GM19239 (cell line): ENCODE measurements at places on chromosomes 6 and 20.

DNA sequence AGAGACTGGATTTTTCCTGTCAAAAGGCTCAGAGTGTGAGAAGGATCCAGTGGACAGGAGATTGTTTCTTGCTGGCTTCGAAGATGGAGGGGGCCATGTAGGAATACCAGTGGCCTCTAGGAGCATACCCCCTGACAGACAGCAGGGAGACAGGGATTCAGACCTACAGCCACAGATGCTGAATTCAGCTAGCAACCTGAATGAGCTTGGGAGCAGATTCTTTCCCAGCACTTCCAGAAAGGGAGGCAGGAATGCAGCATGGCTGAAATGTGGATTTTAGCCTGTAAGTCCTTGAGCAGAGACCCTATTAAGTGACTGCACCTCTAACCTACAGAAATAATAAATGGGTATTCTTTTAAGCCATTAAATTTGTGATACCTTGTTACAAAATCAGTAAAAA lies 44.6 kb downstream of the STXBP5 start:
- DNase-seq: no peak

GRCh38 chr20:10984913-10985312 lies 311.1 kb upstream of the JAG1 start:
- no peak for DNase-seq

DNA sequence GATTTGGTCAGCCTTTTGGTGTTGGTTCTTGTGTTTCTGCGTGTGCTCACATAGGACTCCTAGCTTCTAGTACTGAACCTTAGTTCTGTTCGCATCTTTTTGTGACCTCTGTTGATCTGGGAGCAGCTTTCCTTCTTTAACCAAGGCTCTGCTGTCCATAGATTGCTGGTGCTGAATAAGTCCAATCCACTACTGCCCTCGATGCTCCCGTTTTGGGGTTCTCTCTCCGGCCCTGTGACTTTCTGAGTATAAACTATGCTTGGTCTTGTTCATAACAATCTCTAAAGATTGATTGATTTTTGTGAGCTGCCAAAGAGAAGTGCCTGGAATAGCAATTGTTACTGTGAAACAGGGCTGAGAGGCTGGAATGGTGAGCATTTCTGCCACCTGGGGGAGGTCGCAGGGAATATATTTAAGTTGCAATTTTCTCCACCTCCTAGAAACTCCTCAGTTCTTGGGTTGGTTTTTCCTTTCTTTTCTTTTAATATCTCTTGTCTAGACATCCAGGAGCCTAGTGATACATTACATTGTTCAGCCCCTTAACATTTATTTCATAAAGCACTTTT lies 422.9 kb upstream of the CHD6 start:
- DNase-seq: no peak

DNA sequence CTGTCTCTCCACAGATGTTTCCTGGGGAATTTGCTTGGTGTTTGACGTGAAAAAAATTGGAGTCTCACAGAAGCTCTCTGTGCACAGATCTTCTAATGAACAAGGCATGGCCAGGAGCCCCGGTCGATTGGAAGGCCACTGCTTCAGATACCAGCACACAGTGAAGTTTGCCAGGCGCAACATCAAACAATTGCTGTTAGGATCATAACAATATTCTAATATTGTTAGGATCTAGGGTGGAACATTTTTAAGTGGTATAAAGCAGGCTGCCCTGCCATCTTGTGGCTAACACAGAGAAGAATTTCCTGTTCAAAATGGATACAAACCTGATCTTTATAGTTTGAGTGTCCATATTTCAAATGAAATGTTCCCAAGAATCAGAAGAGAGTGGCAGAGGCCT lies 64.1 kb downstream of the C6orf118 start:
- DNase-seq: no peak

GRCh38 chr6:159059141-159059540 lies 14.3 kb upstream of the TAGAP start:
- DNase-seq: no peak

- DNase-seq: no peak
Measured at GRCh38 chr20:61230166-61230565, 21.9 kb upstream of the CDH4 start.

DNA sequence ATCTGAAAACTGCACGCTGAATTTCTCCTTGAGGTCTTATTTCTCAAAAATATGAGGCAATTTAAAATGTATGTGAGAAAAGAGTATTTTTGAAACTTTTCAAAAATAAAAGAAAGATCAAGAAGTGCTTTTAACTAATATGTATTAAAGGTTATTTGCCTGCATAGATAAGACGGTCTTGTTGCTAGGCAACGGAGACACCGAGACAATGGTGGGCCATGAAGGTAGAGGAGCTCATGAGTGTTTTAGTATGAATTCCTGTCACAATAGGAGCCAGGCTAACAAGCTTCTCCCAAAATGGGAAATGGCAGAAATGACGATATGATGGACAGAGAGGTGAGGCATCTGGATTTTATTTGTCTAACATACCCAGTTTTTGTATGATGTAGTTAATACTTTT lies 308.2 kb downstream of the SLC35F1 start:
- no peak for DNase-seq

DNA sequence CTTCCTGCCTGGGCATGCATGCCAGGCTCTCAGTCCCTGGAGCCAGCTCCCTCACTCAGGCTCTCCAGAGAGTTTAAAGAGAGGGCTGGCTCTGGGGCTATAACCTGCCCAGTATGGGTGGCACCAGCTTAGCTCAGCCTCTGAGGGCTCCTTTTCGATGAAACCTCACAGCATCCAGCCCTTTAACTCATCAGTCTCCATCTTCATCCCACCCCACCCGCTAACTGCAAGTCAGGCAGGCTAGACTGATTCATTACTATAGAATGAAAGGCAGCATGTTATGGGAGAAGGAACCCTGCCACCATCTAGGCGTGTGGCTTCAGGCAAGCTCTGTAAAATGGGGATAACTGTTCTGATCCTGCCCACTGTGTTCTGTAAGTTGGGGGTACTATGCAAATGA lies 53.5 kb downstream of the RAB44 start:
- DNase-seq: no peak

DNA sequence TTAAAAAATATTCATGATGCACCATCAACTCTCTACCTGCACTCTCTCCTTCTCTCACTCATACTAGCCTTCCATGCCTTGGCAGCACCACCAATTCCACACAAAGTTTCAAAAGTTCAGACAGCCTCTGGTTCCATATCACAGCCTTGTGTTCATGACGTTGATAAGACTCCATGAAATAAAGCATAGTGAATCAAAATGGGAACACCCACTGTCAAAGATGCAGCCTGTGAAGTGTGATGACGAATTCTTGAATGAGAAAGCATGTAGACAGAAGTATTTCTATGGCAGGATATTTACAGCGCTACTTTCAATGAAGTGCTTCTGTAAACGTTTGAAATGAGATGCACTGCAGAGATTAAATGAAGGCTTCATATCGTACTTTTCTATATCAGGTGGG lies 77.3 kb upstream of the FERMT1 start:
- no peak for DNase-seq

DNA sequence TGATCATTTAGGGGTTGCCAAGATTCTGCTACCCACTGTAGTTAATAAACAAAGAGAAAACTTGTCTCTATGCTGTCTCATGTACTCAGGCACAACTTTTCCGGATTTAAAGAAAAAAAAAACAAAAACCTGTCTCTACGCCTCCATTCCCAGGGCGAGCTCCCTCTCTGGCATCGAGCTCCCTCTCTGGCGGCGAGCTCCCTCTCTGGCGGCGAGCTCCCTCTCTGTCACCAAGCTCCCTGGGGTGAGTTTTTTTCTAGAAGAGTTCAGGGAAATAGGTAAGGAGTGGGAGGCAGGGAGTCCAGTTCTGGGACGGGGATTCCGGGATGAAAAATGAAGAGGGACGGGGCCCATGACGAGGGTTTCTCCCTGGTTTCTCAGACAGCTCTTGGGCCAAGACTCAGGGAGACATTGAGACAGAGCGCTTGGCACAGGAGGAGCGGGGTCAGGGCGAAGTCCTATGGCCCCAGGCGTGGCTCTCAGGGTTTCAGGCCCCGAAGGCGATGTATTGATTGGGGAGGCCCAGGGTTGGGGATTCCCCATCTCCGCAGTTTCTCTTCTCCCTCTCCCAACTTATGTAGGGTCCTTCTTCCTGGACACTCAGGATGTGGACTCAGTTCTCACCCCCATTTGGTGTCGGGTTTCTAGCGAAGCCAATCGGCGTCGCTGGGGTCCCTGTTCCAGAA lies 16.5 kb upstream of the HLA-A start:
- no peak for DNase-seq

GRCh38 chr20:61922411-61922810 lies 143.3 kb downstream of the TAF4 start:
- no peak for DNase-seq

GRCh38 chr20:48375804-48376203 lies 452.0 kb downstream of the PREX1 start:
- no peak for DNase-seq

GRCh38 chr6:35173427-35174087 lies 32.4 kb upstream of the TCP11 start:
- no peak for DNase-seq

DNA sequence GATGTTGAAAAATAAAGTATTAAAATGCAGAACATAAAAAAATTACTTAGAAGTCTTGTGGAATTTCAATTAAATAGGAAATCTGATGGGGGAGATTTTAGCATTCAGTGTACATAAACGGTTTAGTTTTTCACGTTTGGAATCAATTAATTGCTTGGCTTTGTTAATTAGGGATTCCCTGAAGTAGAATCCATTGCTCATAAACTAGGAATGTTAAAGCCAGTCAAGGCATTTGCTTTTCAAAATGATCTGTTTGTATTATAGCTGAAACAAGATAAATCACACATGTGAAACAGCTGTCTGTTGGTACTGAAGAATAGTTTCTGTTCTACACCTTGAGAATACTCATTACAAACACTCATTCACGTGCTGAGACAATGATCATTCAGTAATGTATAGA lies 297.9 kb downstream of the TBC1D7 start:
- no peak for DNase-seq

DNA sequence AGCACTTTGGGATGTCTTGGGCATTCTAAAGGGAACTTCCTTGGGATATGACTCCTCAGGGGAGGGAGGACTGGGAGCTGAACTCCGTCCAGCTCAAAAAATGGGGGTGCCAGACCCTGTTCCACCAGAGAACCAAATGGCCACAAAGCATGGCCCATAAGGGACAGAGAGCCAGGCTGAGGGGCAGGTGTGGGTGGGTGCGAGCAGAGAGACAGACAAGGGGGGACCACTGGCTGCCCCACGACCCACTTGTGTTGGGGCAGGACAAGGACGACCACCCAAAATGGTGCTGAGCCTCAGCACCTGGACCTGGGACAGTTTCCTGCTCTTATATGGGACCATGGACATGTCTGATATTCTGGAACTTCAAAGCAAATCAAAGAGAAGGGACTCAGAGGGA lies 148.2 kb upstream of the MLN start:
- DNase-seq: no peak

- no peak for DNase-seq
Measured at GRCh38 chr6:26594730-26595632, 1.8 kb upstream of the ABT1 start.

- DNase-seq: no peak
Measured at GRCh38 chr20:57053793-57054552, 212.5 kb downstream of the BMP7 start.

DNA sequence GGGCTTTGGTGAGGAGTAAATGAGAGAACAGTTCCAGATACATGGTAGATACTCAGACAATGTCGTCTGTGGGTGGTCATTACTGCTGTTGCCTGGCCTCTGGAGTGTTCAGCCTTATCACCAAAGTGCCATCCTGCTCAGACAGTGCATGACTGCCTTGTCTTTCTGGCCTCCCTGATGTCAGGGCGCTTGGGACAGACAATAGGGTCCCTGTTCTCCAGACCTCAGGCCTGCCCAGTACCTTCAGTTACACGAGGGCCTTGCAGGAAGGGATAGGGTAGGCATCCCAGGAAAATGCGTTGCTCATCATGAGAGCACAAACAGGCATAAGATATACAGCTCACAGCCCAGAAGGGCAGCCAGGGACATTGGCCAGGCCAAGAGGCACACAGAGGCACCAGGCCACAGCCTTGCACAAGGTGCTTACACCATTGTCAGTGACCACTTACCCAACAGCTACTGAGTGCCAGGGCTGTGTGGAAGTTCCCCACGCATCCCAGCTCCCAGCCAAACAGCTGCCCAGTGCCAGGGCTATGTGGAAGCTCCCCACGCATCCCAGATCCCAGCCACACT lies 27.4 kb downstream of the BPIFB1 start:
- no peak for DNase-seq

DNA sequence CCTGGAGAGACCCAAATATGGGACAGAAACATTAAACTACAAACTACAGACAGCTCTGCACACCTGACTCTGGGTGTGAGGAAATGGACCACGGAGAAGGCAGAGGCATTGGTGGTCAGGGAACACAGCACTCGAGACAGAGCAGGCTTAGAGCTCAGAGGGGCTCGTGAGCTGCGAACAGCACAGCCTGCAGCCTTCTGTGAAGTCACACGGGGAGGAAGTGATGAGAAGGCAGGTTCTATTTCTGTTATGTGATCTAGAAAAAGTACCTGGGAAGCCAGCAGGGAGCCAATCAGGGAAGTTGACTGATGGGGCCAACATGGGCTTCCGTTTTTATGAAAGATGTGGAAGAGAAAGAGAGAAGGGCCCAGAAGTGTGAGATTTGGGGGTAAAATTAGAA lies 88.9 kb upstream of the SNAP25 start:
- no peak for DNase-seq

DNA sequence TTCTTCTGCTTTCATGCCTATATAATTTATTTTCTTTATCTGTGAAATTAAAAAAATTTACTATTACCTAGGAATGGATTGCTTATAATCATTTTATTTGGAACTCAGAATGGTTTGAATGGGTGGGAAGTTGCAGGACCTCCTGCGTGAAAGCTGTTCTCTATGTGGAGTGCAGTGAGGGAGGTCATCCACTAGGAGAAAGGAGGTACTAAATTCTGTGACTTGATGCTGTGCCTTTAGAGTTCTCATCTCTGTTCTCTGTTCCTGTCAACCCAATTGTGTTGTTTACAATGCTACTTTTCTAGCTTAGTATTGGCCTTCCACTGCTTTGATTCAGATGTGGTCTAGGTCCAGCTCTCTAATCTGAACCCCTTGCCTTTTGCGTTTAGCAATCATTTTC lies 65.0 kb upstream of the HIVEP1 start:
- no peak for DNase-seq

DNA sequence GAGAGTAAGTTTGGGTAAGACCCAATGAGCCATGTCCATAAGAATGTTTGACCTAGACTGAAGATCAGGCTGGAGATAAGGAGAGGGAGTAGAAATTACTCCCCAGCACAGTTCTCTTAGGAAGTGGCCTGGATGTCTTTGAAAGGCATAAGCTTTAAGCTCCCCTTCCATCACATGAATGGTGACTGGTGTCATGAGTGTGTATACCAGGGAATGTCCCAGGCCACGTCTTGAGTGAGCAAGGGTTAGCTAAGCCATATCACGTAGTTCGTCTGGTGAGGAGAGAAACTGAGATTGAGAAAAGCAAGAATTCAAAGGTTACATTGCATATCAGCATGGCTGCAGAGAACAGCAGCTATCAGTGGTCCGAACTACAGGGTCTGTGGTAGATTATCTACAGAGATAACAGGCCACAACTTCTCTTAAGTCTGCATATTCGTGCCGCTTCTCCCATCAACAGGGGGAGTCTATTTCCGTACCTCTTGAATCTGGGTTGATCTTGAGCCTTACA lies 60.1 kb upstream of the BMP2 start:
- DNase-seq: no peak
